ENCODE measurements at places on chromosomes 3 and 15. TPM values are rescaled to one million over a fixed set of nuclear protein-coding genes. Genes with fewer than 3 reads are reported as not detected.

The PLA2G4E gene
- total RNA-seq: not detected

- no peak for DNase-seq
Observed at GRCh38 chr3:16372362-16373292, 107.6 kb downstream of the OXNAD1 start.

DNA sequence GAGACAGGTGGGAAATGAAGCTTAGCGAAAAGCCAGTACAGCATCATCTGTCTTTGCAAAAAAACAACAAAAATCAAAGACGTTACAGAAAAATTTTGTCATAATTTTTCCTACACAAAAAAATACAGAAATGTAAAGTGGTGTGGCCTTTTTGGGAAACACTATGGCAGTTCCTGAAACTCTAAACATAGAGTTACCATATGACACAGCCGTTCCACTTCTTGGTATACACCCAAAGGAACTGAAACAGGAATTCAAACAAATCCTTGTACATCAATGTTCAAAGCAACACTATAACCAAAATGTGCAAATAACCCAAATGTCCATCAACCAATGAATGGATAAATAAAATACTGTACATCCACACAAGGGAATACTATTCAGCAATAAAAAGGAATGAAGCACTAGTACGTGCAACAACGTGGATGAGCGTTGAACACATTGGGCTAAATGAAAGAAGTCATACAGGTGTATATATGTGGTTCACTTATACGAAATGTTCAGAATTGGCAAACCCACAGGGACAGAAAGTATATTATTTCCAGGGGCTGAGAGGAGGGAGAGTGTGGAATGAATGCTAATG lies 46.8 kb downstream of the GLB1 start:
- no peak for DNase-seq

- no peak for DNase-seq
Observed at GRCh38 chr3:166388321-166388720, 551.1 kb upstream of the BCHE start.

The PLSCR5 gene
- total RNA-seq: not detected
